Muscle of leg (tissue), 16 donors: ENCODE measurements at places on chromosomes 3 and 15.
A peak's percentile ranks its signal among the peaks of the same experiment; 100 is the strongest.

DNA sequence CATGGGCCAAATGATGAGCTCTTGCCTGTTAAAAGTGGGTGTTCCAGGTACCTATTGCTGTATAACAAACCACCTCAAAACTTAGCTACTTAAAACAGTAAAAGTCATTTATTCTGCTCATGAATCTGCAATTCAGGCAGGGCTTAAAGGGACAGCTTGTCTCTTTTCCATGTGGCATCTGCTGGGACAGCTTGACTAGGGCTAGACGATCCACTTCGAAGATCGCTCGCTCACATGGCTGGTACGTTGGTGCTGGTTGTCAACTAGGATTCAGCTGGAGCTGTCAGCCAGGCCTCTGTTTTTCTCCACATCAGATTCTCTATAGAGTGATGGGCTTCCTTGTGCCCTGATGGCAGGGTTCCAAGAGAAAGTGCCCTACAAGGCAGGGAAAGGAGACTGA lies 581.3 kb downstream of the NTRK3 start:
- DNase-seq, result no peak

DNA sequence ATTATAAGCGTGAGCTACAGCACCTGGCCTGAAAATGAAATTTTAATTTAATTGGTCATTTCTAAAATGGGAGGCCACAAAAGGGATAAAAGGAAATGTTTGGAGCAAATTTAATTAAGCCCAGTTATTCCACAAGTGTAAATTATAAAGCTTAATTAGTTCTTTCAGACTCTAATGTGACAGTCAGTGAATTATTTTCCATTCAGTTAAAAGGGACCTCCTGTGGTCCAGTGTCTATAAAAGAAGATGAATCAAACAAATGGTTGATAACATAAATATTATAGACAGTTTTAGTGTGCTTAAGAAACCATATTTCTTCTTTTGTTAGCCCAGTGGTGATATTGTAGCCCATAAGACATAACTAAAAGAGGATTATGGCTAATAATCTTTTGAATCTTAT lies 66.4 kb downstream of the CNOT10 start:
- no peak for DNase-seq

- DNase-seq, result no peak
These were observed 11.8 kb downstream of the LZTFL1 start for GRCh38 chr3:45830121-45830520.

GRCh38 chr3:18425641-18426257 lies 610 bp upstream of the SATB1 start:
- peak; percentile 32 for DNase-seq

GRCh38 chr3:169384573-169384972 lies 278.9 kb downstream of the MECOM start:
- DNase-seq, result no peak

GRCh38 chr3:60650171-60650570 lies 601.1 kb downstream of the FHIT start:
- no peak for DNase-seq

GRCh38 chr3:79002465-79003372 lies 765.1 kb downstream of the ROBO1 start:
- no peak for DNase-seq

DNA sequence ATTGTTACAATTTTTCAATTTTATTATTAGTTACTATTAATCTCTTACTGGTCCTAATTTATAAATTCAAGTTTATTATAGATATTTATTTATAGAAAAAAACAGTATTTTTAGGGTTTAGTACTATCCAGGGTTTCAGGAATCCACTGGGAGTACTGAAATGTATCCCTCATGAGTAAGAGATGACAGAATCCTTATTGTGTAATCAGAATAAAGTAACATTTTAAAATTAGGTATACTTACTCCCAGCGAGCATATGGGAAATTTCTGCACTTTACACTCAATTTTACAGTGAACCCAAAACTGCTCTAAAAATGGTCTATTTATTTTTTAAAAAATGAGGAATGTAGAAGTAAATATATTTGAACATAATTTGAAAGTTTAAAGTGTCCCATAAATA lies 202.7 kb downstream of the CGGBP1 start:
- no peak for DNase-seq

DNA sequence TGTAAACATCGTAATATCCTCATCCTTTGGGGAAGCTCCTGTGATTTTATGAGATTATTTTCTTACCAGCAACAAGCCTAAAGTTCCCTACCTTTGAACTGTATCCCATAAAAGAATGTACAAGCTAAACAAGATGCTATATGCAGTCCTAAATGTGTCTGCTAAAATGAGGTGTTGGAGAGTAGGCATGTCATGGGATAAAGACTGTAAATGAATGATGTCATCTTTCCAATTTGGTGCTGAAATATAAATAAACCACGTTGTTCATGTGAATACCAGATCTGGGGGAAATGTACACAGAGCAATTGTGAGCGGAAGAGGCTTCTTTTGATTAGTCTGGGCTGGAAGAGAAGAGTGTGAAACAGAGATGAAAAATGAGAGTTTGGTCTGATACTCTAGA lies 214.9 kb upstream of the WNT5A start:
- DNase-seq, result peak; percentile 34

GRCh38 chr3:24067483-24067882 lies 122.4 kb downstream of the NR1D2 start:
- DNase-seq, result no peak

DNA sequence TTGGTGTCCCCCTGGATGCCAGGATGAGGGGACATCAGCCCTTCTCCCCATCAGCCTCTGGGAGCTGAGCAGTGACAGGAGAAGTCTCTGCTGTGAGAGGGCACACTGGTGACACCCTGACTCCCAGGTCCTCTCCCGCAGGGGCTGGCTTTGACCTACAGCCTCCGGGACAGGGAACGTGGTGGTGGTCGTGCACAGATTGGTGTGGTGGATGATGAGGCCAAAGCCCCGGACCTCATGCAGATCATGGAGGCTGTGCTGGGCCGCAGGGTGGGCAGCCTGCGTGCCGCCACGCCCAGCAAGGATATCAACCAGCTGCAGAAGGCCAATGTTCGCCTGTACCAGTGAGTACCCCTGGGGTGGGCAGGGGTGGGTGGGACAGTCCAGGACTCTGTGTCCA lies 6.8 kb downstream of the VILL start:
- DNase-seq, result no peak
